ENCODE measurements at places on chromosomes 7 and 10.

DNA sequence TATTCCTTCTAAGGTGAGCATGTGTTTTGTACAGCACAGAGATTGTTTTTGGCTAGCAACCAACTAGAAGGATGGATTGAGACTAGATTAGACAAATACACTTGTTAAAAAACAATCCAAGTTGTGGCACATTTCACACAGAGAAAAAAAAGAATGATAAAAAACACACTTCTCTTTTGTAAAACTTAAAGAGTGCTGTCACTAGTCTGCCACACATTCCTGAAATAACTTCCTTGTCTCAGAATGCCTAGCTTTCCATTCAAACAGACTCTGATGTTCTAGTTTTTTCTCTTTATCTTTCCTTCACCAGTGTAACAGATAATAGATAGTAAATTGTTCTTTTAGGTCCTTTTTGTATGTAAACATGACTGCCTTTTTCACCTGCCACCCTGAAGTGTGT is 11.4 kb downstream of the DLD start:
- no peak for DNase-seq

DNA sequence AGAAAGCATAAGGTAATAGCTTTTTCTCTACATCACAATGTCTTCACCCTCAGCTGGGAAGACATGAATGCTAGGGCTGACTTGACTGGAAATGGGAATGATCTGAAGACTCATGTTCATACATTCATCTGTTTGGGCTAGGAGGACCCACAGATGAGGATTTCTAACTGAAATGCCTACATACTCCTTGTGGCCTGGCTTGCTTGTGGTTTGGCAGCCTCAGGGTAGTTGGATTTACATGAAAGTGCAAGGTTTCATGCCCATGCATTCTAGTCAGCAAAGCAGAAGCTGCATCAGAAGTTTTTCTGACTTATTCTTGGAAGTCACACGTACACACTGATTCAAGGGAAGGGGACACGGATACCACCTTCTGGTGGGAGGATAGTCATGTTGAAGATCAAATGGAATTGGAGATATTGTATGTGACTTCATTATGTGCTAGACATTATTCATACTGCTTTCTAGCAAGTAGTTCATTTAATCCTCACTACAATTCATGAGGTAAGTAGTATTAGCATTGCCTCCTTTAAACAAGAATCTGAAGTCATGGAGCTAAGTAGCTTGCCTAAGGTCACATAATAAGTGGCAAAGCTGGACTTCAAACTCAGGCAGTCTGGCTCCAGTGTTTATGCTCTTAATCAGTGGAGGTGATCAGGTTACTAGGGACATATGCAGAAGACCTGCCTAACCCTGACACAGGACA is 957.0 kb downstream of the LRMDA start:
- no peak for DNase-seq

DNA sequence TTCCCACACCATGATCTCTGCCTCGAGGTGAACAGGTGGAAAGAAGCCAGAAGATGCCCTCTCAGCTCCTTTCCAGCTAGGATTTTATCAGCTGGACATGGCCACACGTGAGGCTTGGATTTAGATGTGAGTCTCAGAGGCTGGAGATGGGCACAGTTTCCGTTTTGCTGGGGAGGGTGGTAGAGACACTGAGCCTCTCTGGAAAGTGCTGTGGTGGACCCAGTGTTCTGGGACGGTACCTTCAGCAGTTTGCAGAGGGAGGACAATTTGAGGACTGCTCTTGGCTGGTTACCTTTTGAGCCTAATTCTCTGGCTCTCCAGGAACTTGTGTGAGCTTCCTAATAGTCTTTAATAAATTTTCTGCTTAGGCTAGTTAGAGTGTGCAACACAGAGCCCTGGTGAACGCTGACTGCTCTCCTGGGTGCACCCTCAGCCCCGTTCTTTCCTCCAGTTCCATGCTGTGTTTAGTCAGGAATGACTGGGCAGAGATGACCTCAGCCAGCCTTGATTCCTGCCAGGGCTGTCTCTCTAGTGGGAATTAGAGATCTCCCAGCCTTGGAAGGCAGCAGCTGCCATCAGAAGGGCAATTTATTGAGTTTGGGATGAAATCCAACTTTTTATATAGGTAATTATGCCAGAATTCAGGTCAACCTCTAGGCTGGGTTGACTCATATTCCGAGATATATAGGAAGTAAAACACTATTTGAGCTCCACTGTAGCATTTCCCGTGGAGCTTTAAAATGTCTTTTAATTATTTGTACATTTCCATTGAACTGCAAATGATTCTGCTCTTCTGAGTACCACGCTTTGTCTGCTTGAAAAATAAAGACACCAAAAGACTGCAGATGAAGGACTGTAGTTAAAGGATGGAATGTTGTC is 103.9 kb downstream of the GATA3 start:
- DNase-seq, result no peak

DNA sequence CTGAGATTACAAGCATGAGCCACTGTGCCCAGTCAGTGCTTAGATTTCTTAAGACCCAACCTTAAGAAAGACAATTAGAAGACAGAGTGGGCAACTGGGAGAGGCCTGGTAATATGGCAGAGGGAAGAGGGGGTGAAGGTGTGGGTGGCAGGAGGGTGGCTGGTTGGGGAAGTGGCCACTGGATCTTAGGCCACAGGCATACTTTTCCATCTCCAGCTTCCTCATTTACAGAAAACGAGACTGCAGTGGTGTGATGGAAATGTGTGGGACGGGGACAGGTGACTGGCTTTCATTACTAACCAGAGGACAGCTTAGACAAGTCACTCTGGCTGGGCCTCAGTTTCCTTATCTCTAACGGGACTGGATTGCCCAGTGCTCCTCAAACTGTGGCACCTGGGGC is 1.0 kb upstream of the FFAR4 start:
- DNase-seq, result no peak

- no peak for DNase-seq
Observed at GRCh38 chr7:4123823-4124222, 558.3 kb upstream of the FOXK1 start.

DNA sequence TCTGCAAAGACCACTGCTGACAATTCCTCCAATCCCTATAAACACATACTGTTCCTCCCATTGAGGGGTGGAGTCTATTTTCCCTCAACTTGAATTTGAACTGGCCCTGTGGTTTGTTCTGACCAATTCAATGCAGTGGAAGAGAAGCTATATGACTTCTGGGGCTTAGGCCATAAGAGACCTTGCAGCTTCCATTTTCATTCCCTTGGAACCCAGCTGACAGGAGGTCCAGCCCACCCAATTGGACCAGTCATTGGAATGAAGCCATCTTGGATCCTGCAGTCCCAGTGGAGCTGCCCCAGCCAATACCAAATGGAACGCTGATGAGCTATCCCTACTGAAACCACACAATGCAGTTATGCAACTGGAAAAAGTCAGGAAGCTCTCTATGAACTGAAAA is 8.9 kb upstream of the TMED4 start:
- no peak for DNase-seq

DNA sequence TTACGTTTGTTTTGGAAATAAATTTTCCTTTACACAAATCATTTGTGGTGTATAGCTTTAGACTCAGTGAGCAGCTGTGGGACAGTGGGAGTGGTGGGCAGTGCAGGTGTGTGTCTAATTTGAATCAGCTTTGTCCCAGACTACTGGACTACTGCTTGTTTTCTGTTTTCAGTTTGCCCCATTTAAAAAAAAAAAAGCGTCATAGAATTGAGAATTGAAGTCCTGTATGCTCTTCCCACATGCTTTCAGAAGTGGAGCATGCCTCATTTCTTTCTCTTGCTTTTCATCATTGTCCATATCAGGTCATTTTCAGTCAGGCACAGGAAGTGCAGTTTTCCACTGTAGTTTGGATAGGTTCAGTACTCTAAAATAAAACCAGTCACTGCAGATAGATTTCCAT is 66.1 kb downstream of the SHH start:
- DNase-seq, result no peak

DNA sequence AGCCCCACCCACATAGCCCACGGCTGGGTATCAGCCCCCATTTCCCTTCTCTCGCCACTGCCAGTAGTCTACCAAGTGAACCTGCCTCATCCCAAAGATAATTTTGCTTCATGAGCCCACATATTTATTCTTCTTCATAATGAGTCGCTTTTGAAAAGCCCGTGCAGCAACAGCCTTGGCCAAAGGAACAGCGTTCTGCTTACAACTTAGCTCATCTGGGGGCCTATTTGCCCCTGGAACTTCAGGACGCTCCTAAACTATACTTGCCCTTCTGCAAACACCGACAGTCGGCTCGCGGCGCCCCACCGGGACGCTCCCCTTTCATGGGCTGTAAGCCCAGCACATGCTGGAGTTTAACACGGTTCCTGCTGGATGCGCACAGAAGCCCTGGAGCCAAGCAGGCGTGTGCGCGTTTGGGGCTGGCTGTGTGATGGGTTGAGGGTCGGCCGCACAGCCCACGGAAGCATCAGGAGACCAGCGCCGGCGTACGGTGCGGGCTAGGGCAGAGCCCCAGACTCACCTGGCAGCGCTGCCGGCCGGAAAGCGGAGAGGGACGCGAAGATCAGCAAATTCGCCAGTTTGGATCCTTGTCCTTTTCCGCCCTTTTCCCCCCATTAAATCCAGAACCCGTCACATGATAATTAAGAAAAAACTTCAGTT is 370 bp downstream of the TMEM60 start:
- DNase-seq, result no peak

- DNase-seq, result no peak
Observed at GRCh38 chr10:89466599-89467035, 52.2 kb downstream of the IFIT5 start.

DNA sequence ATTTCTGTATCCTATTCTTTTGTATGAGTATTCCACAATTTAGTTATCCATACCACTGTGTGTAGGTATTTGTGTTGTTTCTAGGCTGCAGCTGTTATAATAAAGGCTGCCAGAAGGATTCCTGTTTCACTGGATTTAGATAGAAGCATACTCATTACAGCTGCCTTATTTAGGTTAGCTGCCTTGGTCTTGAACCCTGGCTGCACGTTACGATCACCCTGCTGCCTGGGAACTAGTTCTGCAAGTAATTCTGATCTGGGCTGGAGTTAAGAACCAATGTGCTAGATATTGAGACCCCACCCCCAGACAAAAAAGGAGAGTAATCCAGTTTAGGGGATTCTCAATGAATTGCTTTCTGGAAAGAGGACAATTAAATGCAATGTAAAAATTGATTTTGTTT is 43.1 kb downstream of the CCDC71L start:
- DNase-seq, result no peak

- no peak for DNase-seq
Observed at GRCh38 chr10:99709480-99710229, 22.3 kb downstream of the COX15 start.

DNA sequence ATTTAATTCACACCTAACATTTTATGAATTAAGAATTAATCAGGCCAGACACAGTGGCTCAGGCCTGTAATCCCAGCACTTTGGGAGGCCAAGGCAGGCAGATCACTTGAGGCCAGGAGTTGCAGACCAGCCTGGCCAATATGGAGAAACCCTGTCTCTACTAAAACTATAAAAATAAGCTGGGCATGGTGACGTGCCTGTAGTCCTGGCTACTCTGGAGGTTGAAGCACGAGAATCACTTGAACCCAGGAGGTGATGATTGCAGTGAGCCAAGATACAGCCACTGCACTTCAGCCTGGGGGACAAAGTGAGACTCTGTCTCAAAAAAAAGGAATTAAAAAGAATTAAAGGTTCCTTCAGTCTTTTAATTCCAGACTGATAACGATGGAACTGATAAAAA is 11.1 kb downstream of the LARP4B start:
- DNase-seq, result no peak

DNA sequence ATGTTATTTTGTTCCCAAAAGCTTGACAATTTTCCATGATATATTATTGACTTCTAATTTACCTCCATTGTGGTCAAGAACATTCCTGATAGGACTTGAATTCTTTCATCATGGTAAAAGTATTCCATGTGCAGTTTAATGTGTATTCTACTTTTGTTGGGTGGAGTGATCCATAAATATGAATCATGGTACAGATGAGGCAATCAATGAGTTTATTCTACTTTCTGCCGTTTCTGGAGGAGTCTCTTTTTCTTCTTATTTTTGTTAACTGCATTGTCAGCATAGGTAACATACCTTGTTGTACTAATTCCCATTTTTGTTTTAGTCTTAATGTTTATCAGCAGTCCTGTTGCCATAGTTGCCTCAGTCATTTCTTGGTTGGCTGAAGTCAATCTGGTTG is 69.6 kb downstream of the SHOC2 start:
- no peak for DNase-seq

- DNase-seq, result no peak
Observed at GRCh38 chr10:116053910-116054309, 219.1 kb downstream of the GFRA1 start.

DNA sequence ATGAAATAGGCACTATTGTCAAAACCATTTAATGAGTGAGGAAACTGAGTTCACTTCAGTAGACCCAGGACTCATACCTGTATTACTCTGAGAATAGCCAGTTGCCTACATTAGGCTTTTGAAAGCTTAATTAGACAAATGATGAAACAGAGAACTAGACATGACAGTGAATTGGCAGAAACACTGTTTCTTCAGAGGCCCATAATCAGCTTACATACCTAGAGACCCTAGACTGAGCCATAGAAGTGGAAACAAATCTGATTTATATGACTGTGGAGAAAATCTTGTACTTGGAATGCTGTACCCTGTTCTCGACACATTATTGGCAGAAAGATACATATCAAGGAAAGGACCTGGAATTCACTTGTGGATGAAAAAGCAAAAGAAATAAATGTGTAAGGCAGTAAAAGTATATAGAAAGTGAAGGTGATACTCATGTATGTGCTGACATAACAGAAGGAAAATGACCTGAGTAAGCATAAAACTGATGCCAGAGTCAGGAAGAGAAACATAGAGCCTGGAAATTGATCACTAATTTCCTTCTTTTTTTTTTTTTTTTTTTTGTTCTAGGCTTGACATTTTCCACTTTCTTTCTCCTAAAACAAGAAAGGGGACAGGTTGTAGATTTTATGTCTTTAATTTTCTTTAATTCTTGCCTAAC is 251.5 kb downstream of the BICC1 start:
- DNase-seq, result no peak

GRCh38 chr7:138726288-138726687 is 25.1 kb upstream of the SVOPL start:
- DNase-seq, result no peak

GRCh38 chr10:74300666-74301065 is 149.6 kb downstream of the ADK start:
- DNase-seq, result no peak

DNA sequence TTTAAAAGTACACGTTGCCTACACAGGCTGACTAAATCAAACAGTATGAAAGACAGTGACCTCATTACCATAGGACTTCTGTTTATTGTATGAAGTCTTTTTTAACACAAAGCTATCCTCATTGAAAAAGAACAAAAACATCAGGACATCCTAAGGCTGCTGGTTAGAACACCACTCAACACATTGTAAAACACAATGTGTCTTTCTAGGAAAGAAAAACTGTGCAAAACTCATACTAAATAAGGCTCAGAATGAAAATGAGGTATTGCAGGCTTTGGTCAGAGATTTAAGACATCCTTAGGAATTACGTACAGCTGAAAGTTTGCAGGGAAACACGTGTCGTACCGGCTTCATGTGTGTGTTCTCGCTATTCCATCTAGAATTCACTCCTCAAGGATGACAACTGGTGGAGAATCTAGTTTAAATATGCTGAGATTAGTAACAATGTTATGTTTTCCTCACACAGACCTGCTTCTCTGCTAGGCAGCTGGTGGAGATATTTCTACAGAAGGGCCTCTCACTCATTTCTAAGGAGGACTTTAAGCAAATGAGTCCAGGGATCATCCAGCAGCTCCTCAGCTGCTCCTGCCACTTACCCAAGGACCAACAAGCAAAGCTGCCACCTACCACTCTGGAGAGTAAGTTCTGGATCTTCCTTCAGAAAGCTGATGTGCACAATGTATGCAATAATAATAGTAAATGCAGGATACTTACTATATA is 29.3 kb downstream of the SLC39A12 start:
- no peak for DNase-seq
